Trophoblast cell (in vitro differentiated cells and primary cell): ENCODE measurements at places on chromosomes 3 and 15.

DNA sequence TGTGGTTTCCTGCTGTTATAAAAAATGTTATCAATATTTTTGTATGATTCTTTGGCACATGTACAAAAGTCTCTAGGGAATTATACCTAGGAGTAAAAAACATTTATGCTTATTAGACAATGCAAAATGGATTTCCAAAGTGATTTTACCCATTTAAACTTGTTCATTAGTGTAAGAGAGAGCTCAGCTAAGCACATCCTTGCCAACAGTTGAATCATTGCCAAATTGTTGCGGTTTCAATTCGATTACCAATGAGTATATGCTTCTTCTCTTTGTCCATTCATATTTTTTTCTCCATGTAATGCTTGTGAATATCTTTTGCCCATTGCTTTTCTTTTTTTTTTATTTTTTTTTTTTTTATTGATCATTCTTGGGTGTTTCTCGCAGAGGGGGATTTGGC, 17.2 kb downstream of the CASR start:
- DNase-seq: no peak

DNA sequence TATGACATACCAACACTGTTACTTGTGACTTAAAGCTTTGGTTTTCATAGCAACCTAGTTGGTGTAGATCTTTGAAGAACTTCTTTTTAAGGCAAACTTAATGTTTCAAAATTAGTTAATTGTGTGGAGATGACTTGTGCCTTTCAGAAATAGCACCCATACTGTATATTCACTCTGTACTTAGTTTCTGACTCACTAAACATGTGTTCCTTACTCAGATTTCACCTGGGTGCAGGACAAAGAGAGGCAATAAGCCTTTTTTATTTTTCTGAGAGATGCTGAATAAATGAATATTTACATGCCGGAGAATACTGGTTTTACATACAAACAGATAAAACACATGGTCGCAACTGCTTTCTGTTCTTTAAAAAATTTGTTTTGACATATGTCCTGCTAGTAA, 44.8 kb downstream of the SLC25A26 start:
- DNase-seq: no peak

GRCh38 chr15:90449206-90449735, 61.2 kb downstream of the IQGAP1 start:
- DNase-seq: peak; percentile 84

DNA sequence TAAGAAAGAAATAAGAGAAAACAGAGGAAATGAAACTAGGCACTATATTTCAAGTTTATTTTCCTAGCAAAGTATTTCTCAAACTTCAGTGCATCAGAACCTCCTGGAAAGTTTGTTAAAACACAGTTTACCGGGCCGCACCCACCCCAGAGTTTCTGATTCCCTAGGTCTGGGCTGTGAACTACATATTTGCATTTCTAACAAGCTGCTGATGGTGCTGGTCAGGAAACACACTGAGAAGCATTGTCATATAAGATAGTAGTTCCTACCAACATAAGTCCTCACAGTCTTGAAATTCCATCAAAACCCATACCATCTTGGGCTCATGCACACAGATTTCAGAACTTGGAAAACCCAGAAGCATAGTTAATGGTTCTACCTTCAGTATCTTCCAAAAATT, 8.3 kb downstream of the SLC9A9 start:
- DNase-seq: no peak

DNA sequence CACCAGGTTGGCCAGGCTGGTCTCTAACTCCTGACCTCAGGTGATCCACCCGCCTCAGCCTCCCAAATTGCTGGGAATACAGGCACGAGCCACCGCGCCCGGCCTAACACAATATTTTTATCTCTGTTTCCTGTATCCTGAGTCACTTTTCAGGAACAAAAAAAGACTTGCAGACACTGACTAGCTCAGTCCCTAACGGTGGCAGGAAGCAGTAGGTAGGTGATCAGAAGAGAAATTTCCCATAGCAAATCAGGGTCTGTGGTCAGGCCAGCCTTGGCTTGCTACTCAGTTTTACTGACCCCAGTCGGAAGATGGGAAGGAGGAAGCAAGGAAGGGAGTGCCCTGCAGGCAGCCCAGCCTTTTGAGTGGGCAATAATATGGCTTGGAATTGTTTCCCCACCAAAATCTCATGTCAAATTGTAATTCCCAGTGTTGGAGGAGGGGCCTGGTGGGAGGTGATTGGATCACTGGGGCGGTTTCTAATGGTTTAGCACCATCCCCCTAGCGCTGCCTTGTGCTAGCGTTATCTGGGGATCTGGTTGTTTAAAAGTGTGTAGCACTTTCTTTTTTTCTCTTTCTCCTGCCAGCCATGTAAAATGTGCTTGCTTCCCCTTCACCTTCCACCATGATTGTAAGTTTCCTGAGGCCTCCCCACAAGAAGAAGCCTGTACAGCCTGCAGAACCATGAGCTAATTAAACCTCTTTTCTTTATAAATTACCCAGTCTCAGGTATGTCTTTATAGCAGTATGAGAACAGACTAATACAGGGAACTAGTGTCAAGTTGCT, 19.5 kb upstream of the CDCP1 start:
- DNase-seq: no peak

DNA sequence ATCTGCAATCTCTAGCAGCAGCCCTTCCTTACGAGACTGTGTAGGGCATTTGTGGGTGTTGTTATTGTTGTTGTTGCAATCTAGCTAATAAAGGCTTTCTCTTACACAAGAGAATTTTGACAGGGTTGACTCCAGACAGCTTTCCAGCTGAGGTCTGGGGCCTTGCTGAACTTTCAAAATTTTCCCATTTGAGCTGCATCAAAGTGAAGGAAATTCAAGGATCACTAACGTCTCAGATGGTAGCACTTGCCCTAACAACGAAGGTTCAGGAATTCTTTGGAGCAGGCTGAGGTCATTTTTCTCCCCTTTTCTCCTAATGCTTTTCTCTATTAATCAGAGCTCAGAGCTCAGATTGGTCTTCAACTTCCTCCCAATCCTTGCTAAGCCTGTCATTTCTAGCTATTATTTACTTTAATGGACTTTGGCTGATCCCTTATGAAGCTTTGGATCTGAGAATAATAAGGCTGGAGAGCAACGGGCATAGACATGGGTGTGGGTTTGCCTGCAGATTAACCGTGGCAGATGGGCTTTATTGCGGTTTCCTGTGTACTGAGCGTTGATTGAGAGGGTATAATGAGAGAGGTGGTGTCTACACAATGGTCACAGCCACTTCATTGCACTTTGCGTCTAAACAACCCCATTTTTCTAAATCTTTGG, 614.0 kb upstream of the AGTR1 start:
- DNase-seq: no peak

GRCh38 chr3:160577556-160578195, 12.3 kb upstream of the KPNA4 start:
- no peak for DNase-seq

DNA sequence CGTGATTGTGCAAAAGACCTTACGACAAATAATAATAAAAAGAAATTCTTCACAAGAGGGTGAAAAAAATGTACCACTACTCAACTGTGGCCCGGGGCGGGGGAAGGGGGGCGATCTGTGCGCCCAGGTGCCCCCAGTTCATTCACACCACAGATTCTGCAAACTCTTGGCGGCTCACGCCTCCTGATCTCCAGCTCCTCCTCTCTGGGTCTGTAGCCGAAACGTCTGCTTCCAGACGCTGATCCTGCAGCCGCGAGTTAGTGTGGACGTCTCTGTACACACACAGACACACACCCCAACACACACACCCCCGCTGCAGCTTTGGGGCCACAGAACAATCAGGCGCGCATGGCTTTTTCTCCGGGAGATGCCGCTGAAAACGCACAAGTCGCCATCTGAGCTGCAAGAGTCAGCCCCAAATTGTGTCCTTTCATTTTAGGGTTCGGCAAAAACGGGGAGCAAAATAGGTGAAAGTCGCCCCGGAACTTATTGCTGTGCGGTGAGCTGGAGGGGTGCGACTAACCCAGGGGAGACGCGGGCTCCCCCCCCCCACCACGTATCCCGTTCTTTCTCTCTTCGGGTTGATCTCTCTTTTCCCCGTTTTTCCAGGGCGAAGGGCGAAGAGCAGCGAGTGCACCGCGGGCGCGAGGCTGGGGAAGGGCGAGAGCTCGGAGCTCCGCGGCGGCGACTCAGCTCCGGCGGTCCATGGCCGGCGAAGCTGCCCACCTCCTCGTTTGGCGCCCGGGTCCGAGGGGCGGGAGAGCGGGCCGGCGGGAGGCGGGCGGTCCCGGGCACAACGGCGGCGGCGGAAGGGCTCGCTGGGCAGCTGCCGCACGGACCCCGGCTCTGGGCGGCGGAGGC, 505 bp upstream of the WNT5A start:
- no peak for DNase-seq

DNA sequence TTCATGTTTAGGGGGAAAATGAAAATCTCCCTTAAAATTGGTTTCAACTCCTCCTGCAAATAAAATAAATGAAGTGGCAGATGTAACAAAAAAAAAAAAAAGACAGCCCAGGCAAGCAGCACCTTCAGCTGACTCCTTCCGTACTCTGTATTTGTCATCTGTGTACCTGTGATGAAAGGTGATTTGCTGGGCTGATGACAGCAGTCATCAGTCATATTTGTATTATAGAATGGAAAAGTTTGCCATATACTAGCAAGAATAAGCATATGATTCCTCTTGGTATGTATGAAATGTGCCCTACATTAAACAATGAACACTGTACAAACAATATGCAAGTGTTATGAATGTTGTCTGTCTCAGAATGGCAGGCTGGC, 44.1 kb upstream of the WWTR1 start:
- no peak for DNase-seq

DNA sequence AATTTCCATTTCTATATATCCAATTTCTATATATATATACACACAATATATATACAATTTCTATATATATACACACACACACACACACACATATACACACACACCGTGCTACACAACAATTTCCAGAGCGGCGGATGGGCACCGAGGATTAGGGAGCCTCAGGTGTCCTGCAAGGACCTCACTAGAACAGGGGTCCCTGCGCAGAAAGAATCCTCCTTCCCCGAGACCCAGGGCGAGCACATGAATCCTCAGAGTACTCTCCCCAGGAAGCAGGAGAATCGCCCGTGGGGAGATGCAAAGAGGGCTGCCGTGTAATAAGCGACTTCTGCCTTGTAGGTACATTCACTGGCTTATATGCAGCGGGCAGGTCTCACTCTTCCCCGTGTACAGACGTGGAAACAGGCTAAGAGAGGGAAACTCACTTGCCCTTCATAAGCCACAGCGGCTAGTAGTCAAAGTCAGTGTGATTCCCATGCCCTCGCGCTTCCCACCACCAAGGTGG, 467 bp downstream of the PIF1 start:
- DNase-seq: no peak

DNA sequence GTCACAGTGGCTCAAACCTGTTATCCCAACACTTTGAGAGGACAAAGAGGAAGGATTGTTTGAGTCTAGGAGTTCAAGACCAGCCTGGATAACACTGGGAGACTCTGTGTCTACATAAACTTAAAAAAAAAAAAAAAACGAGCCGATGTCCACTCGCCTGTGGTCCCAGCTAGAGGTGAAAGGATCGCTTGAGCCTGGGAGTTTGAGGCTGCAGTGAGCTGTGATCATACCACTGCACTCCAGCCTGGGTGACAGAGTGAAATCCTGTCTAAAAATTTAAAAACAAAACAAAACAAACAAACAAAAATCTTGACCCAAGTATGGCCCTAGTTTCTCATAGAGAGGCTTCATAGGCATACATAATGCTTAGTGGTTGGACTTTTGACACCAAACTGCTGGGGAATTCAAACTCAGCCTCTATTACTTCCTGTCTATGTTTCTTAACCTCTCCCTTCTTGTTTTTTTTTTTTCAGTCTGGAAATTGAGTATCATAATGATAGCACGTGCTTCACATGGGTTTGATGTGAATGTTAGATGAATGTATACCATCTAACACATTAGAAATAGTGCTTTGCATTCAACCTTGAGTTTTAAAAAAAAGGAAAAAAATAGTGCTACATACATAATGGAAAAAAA, 46.4 kb upstream of the CAPN7 start:
- DNase-seq: no peak

DNA sequence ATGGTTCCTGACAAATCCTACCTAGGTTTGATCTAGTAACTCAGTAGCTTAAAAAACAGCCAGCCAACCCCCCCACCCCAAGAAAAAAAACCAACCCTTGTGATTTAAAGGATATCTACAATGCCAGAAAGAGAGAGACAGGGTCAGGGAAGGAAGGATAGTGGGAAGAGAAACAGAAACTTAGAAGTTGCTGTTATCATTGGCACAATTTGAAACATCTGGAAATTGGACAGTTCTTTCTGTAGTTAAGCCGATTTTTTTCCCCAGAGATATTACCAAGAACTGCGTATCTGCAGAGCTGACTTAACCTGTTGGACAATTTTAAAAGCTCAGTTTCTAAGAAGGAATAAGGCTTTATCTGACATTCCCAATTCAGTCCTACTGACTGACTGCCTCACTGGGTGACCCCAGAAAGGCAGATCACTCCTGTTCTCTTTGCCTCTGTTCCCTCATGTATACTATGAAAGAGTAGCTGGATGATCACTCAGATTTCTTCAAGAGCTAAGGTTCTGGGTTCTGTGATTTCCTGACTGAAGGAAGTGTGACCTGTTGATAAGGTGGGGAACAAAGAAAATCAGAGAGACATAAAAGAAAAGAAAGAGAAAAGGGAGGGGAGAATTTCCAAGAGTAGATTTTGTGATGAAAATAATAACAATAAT, 128.3 kb downstream of the MAP2K5 start:
- no peak for DNase-seq

DNA sequence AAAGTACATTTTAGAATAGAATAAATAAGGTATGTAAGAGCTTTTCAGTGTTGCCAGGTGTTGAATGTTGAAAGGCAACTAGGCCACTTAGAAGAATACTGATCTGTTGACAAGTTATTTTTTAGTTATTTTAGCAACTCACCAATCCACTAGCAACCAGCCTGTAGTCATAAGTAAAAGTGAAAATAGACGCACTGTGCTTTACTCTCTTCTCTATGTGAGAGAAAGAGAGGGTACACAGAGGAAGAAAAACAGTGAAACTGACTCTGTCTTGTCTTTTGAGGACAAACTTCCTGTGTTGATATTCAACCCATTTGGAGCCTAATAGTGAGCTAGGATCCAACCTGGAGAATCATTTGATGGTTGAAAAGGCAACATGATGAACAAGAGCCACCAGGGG, 327.1 kb upstream of the GOLIM4 start:
- no peak for DNase-seq

DNA sequence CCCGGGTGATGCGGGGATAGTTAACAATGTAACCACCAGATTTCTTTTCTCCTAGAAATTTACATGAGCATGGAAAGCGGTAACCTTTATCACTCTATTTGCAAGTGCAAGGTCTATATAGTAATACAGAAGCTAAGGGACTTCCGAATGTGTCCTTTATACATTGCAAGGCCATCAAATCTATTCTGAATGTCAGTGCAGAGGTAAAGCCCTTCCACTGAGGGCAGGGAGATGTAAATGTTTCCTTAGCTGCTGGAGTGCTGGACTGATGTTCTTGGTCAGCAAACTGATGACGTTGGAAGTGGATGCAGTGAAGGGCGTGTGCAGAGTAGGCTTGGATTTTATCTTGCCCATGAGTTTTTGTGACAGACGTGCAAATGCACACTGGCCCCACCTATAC, 6.2 kb downstream of the ALDH1A3 start:
- DNase-seq: no peak

GRCh38 chr15:94370206-94370935, 139.0 kb downstream of the MCTP2 start:
- no peak for DNase-seq

GRCh38 chr3:170429050-170429449, 10.4 kb downstream of the CLDN11 start:
- DNase-seq: no peak
